ENCODE measurements at places on chromosomes 7 and 10.

DNA sequence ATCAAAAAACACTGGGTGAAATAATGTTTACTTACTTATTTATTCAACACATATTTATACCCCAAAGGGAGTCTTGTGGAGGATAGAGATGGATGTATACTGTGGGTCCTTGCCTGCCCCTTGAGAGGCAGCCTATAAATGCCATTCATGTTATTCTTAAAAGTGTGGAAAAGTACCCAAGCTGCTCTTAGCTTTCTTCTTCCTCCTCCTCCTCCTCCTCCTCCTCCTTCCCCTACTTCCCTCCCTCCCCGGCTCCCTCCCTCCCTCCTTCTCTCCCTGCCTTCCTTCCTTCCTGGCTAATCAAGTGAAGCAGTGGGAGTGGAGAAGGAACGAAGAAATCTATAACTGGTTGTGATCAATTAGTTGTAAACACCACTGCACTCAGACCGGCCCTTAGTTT, 21.2 kb upstream of the IGF2BP3 start:
- DNase-seq: no peak

- DNase-seq: no peak
Observed at GRCh38 chr10:49666685-49667084, 12.8 kb upstream of the C10orf53 start.

GRCh38 chr10:2529945-2530344, 537.4 kb upstream of the PFKP start:
- DNase-seq: no peak

DNA sequence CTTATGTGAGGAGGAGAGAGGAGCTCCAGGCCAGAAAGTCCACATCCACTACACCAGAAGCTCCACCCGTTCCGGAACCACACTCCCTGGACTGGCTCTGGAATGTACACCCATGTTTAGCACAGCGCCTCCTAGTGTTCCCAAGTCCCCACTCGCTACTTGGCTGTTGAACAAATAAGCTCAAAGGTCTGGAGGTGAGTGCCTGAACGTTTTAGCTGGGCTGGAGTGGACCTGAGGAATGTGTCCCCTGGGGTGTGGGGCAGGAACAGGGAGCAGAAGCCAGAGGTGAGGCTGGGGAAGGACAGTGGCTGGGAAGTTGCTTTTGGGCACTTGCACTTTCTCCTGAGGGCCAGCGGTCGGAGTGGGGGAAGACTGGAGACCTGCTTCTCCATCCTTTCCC, 164.1 kb upstream of the CDCA7L start:
- DNase-seq: no peak

DNA sequence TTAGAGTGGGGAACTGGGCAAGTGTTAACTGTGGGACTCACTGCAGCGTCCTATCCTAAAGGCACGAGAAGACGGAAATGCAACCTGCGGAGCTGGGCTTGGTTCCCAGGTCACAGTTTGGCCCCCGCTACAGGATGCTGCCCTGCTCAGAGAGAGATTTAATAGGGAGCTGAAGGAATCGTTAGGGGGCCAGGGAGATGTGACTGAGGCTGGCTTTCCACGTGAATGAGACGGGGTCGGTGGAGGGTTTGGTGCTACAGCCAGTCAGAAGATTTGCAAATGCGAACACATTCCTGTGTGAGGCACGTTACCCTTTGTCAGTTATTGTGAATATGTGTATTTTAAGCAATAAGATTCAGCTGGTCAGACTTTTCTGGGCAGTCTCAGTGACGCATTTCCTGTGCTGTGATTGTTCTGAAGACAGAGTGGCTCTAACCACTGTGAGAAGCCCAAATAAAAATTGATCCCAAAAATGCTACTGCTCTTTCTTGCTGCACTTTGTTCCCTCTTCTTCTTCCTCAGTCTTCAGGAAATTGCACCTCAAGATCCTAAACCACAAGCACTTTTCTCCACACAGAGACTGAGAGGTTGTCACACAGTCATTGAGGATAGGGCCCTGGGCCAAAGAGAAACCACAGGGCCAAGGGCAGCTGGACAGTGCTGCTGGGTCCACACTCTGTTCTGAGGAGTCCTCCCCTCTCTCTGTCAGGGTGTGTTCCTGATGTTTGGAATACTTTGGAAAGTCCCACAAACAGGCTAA, 21.2 kb downstream of the CYP17A1 start:
- no peak for DNase-seq

DNA sequence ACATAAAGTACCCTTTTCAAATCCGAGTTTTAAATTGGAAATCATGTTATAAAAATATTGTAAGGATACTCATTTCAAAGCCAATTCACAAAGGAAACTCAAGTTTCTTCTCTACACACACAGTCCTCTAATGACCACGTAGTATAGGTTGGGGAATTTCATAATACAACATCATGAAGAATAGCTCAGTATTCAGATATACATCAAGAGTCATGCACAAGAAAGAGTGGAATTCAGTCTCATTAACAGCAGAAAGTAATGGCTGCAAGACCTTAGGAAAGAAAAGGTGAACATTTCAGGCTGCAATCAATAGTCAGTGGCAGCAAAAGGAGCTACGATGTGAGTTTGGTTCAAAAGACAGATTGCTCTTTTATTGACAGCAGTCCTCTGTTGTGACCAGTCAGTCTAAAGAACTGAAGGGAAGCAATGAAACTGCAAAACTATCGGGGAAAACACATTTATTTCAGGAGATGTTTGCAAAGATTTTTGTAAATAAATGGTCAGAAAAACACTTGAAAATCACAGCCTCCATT, 317.2 kb downstream of the IPMK start:
- DNase-seq: no peak

- no peak for DNase-seq
Observed at GRCh38 chr7:95246831-95247370, 77.4 kb downstream of the PON1 start.

- DNase-seq: no peak
Observed at GRCh38 chr7:18916826-18917225, 200.6 kb downstream of the TWIST1 start.

DNA sequence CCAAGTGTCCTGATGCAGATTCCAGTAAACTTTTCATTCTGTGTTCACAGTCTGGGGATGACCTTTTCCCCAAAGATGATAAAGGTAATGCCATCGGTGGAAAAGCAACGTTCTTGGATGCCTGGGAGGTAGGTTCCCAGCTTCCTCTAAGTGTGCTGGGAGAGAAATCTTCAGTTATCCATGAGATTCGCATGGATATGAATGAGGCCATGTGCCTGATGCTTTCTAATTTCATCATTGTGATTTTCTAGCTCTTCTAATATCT, 5.5 kb downstream of the AKR1B10 start:
- DNase-seq: no peak

DNA sequence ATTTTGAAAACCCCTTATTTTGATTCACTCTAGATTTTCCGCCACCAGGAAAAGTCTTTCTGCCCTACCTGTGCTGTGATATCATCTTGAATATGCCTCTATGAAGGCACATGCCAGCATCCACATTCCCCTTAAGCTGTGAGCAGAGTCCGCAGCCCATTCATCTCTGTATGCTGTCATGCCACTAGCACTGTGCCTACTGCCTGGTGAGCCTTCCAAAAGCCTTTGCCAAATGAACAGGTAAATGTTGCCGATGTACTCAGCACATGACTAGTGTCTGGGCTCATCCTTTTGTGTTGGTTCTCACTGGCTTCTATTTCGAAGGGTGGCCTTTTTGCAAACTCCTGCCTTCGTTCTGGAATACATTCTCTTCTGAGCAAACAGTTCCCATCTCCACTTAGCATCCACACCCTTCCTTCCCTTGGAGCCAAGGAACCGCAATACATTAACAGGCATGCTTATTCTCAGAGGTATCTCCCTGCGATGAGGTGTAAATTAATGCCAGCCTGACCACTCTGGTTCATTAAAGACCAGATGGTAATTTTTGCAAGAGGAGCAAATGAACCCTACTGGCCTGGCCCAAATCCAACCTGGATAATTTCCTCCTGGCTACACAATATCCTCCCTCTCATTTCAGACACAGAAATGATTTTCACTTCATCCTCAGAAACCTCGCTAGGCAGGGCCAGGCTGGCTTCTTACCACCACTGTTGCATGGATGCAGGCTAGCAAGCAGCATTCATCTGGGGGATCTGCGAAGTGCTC, 339.7 kb upstream of the NFE2L3 start:
- DNase-seq: no peak

GRCh38 chr7:798921-799470, 33.3 kb upstream of the SUN1 start:
- no peak for DNase-seq

- no peak for DNase-seq
Observed at GRCh38 chr10:128275388-128276177, 149.4 kb upstream of the MKI67 start.

DNA sequence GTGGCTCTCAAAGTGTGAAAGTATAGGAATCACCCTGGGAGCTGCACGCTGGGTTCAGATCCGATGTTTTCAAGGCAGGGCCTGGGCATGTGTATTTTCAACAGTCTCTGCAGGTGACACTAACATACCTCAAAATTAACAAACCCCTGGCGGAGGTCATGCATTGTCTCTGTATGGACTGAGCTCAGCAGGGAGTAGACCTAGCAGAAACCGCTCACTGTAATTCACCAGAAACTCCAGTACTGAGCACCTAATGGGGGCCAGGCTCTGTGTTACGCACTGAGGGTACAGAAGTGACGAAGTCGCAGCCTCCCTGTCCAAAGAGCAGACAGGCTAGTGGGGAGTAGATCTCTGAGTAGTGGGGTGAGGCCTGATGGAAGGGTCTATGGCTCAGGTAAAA, 5.6 kb downstream of the STRA8 start:
- no peak for DNase-seq

DNA sequence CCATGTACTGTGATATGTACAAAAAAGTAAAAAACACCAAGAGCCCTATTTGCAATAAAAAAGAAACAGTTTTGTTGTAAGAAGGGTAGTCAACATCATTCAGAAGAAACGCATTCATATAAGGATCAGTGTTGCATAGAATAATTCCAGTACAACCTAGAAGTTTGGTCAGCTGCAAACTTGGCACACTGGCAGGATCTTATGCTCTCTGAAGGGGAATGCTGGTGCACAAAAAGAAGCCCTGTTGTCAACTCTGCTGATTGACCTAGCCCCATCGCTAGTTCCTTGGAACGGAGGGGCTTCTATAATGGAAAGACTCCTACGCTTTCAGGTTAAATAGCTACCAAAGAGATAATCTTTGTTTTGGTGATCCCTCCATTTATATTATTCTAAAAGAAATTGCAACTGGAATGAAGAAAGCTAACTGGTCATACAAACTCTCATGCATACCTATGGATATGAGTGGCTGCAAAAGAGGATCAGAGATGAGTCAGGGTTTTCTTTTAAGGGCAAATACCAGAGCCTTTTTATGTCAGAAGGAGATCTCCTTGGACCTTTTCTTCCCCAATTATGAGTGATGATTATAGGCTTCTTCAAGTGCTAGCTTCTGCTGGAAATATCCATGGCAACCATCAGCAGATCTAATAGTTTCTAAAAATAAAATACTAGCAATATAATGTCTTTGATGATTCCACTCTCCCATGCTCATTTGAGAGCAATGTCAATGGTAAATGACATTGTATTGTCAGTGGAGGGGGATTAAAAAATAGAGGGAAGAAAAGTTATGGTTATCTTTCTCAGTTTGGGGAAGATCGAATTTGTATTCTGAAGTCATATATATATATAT, 312.4 kb upstream of the CACNA2D1 start:
- DNase-seq: no peak

DNA sequence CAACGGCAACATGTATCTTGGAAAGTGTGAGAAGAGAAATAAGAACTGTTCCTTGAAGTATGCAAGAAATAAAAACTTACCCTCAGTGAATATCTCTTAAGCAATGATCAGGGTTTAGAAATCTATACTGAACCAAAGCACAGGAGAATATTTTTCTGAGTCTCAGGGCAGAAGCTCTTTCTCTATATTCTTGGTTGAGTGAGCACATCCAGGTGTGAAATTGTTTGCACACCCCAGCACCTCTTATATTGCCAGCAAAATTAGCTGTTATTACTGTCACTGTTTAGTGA, 8.4 kb downstream of the DLX6 start:
- no peak for DNase-seq

GRCh38 chr10:101552442-101552841, 35.6 kb downstream of the POLL start:
- no peak for DNase-seq

GRCh38 chr7:80060218-80060806, 74.3 kb upstream of the GNAI1 start:
- no peak for DNase-seq

DNA sequence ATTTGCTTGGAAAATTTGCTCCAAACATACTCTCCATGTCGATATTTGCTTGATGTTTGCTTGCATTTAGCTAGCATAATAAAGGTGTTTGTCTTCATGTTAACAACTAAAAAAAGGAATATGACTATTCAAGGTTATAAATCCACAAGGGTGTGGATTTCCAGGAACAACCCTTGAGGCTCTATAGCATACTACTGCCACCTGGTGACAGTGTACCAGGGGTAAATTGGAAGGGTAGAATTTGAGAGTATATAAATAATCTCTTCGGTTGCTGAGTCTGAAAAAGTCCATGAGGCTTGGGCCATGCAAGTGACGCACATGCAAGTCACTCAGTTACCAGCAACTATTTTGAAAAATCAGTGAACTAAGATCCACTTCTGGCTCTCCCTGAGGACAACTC, 68.4 kb downstream of the SLIT1 start:
- DNase-seq: no peak

GRCh38 chr10:19654576-19654975, 161.7 kb upstream of the PLXDC2 start:
- DNase-seq: no peak

GRCh38 chr10:16832351-16833080, 15.3 kb upstream of the RSU1 start:
- DNase-seq: no peak

DNA sequence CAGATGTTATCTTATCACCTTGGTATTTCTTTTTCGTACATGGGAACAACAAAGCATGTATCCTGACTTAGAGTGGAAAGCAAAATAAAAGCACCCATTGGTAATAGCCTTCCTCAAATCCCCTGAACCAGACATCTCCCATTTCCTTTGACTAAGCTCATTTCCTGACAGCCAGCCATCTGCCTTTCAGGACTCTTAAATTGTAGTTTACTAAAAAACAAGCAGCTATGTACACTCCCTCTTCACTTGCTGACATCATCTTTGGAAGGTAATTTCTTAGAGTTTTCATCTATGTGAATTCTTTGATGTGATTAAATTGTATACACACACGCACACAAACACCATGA, 40.7 kb downstream of the ARL4A start:
- no peak for DNase-seq

GRCh38 chr10:98425511-98426352, 10.8 kb upstream of the PYROXD2 start:
- peak; percentile 76 for DNase-seq

DNA sequence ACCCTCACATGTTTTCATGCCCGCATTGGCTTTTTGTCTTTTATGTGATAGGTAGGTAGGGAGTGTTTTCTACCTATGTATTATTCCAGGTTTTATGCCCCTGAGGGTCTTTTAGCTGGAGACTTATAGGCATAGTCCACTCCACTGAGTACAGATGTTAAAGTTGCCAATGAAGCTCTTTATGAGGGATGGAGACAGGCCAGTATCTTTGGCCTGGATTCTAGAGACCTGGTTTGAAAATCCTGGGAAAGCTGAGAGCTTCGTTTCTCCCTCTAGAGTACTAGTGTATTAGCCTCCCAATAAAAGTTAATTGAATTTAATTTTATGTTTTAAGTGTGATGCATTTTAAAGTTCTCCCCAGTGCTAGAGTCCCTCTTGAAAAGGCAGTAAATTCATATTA, 854.1 kb downstream of the LRMDA start:
- no peak for DNase-seq
